RWPE2 (cell line): ENCODE measurements at places on chromosomes 11 and 22.

GRCh38 chr22:36286096-36286957 lies 33.4 kb downstream of the APOL1 start:
- DNase-seq: no peak

GRCh38 chr11:61645179-61645868 lies 34.9 kb upstream of the DAGLA start:
- DNase-seq: no peak

DNA sequence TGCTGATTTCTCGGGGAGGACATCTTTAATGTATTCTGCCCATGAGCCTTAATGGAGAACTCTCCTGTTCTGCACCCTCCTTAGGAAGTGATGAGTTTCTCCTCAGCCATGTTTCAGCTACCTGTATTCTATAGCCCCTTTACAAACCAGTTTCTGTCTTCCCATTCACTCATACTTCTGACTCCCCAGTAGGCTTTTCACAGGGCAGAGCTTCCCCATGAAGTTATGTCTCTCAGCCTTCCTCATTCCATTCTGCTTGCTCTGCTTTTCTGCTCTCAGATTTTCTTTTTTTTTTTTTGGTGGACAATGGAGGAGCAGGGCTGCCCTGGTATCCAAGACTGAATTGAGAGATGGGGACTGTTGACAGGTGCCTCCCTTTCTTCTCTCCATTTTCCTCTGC lies 4.3 kb upstream of the OR52R1 start:
- no peak for DNase-seq

- DNase-seq: no peak
Observed at GRCh38 chr11:131644204-131644795, 273.9 kb downstream of the NTM start.

- DNase-seq: no peak
Observed at GRCh38 chr11:35136311-35136710, 2.7 kb upstream of the CD44 start.

GRCh38 chr22:44934454-44934735 lies 75.4 kb downstream of the PHF21B start:
- DNase-seq: no peak

GRCh38 chr11:33263549-33263948 lies 6.4 kb downstream of the HIPK3 start:
- DNase-seq: no peak

GRCh38 chr11:24437123-24437522 lies 59.7 kb upstream of the LUZP2 start:
- DNase-seq: no peak

DNA sequence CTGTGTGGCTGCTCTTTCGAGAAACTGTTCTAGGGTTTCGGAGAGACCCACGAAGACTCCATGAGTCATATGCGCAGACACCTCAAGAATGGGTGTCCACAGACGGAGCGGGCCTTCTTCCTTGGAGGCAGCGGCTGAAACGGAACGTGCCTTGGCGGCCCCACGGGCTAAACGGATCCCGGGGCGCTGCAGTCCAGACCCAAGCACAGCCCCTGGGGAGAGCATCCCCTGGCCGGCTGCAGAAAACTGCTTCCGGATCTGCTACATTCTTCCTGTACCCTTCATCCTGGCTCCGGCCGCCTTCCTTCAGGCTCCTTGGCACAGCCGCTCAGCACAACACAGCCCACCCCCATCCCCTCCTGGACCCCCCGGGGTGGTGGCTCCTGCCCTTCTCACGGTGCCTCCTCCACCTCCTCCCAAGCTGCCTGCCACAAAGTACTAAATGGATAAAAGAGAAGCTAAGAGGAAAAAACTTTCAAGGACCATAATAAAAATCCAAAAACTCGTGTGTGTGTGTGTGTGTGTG lies 25.4 kb downstream of the CPT1A start:
- DNase-seq: no peak
